ENCODE measurements at places on chromosomes 1 and 21.

- no peak for DNase-seq
Observed at GRCh38 chr1:205914730-205915129, 28.5 kb downstream of the SLC26A9 start.

GRCh38 chr1:2302292-2302925 is 74.3 kb downstream of the SKI start:
- peak; percentile 59 for DNase-seq

- no peak for DNase-seq
Observed at GRCh38 chr21:15774590-15774989, 44.8 kb downstream of the USP25 start.

GRCh38 chr1:225318706-225319575 is 108.9 kb downstream of the LBR start:
- DNase-seq = peak; percentile 9

GRCh38 chr1:213715182-213715581 is 272.6 kb upstream of the PROX1 start:
- no peak for DNase-seq
